Left kidney (tissue), 8 donors: ENCODE measurements at places on chromosomes 2 and 18. TPM values are rescaled to one million over a fixed set of nuclear protein-coding genes. Genes with fewer than 3 reads are reported as not detected.

KCNE4 gene
- 16.9 TPM for polyA plus RNA-seq

HNMT gene
- polyA plus RNA-seq, result 78.8 TPM

HRH4 gene
- 0.17 TPM for polyA plus RNA-seq

ATF2 gene
- 75.5 TPM for polyA plus RNA-seq

DPP4 gene
- 168 TPM for polyA plus RNA-seq

CRYBA2 gene
- not detected for polyA plus RNA-seq

CCDC93 gene
- 58.9 TPM for polyA plus RNA-seq

IL37 gene
- 0.40 TPM for polyA plus RNA-seq

DNA sequence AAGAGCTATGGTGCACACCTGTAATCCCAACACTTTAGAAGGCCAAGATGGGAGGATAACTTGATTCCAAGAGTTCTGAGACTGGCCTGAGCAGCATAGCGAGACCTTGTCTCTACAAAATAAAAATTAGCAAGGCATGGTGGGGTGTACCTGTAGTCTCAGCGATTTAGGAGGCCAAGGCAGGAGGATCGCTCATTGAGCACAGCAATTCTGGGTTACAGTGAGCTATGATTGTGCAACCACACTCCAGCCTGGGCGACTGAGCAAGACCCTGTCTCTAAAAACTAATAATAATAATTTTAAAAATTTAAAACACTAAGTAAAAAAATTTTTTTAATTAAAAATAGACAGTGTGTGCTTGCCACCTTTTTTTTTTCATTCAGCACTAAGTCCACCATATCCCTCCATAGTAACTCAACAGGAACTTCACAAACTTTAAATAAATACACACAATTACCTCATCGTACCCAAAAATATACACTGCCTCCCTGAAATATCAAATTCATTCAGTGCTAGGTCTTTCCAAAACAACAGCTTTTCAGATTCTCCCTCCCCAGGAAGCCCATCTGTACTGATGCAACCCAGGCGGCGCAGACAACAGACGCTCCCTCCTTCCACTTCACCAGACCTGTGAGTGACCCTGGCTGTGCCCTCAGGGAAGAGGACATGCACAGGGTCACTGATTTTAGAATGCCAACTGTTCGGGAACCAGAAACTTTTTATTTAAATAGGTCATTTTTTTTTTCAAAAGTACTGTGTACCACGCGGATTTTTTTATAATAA is 29.6 kb downstream of the FAM168B start:
- DNase-seq, result no peak

- DNase-seq, result no peak
These were observed 15.0 kb upstream of the FMNL2 start for GRCh38 chr2:152319822-152320570.

GRCh38 chr2:232653441-232653840 is 20.0 kb downstream of the EFHD1 start:
- no peak for DNase-seq

DNA sequence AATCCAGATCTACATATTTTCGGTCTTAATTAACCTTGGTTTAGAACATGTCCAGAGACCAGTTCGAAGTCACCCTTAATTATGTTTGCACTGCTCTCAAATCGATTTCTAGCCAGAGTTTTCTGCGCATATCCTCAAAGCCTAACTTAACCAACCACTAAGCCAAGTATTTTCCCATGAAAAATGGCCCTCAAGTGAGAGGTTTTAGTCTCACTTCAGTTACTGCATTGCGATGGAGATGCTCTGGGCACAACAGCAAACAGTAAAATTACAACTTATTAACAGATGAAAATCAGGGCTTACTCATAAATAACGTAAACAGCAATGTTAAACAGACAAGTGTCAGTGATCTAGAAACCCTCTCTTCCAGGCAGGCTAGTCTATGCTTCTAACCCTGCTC is 4.5 kb downstream of the RTN4 start:
- no peak for DNase-seq

DNA sequence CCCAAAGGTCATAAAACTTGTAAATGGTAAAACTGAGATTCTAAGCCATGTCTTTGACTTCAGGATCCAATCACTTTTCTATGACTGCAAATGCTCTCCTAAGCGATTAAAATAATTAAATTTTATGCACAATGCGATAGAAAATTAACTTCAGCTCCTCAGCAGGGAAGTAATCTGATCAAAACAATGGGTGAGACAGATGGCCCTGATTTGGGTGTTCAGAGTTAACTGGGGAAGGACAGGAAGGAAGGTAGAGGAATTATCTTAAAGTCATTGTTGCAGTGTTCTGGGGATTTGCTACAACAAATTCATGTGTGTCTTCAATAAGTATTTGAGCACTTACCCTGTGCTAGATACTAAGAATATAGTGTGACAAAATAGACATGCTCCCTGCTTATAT is 446.0 kb upstream of the MEX3C start:
- DNase-seq, result no peak

DNA sequence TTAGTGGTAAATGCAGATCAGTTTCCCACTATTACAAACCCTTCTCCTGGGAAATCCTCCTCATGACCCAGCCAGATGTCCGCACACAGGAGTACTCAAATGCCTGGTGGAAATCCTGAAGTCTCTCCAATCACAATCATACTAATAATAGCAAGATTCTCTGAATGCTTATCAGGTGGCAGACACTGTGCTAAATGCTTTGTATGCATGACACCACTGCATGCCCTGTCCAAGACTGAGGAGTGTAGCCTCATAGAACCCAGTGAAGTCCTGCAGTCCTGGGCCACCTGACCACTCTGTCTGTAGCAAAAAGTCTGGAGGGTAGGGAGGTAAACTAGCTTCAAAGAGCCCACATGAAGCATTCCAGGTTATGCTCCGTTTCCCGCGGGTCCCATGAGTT is 434.8 kb upstream of the CHST9 start:
- no peak for DNase-seq

GRCh38 chr2:234061624-234062257 is 11.2 kb downstream of the SPP2 start:
- DNase-seq, result no peak

DNA sequence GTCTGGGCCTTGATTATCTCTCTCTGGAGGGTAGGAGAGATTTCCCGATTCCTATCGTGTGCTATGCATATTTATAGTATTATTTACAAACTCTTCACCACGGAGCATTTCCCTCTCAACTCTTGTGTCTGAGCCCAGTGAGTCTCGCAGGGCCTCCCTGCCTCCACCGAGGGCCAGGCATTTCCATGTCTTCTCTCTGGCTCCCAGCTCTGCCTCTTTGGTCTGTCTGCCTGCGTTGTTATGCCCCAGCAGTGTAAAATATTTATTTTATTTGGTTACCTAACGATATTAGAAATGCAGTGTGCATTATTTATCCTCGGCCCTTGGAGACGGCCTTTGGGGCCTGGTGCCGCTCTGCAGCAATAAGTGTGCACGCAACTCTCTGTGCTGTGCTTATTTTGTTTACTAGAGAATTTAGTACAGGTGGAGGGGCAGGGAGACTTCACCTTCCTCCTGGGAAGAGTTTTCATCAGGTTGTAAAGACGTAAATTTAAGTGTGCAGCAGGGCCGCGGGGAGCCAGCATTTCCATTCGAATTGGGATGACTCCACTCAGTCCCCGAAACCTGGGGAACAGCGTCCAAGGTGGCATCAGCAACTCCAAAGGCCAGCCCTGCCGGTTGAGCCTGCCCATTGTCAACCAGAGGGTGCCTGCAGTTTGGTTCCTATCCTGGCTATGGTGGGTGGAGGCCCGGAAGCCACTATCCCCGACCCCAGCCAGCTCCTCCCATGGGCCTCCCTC is 100.2 kb downstream of the PTGR3 start:
- DNase-seq, result no peak

GRCh38 chr2:153971250-153971649 is 99.5 kb downstream of the GALNT13 start:
- no peak for DNase-seq

GRCh38 chr2:237202288-237203030 is 116.8 kb downstream of the COPS8 start:
- no peak for DNase-seq

GRCh38 chr2:27191070-27191829 is 20.6 kb upstream of the ATRAID start:
- peak; percentile 60 for DNase-seq

DNA sequence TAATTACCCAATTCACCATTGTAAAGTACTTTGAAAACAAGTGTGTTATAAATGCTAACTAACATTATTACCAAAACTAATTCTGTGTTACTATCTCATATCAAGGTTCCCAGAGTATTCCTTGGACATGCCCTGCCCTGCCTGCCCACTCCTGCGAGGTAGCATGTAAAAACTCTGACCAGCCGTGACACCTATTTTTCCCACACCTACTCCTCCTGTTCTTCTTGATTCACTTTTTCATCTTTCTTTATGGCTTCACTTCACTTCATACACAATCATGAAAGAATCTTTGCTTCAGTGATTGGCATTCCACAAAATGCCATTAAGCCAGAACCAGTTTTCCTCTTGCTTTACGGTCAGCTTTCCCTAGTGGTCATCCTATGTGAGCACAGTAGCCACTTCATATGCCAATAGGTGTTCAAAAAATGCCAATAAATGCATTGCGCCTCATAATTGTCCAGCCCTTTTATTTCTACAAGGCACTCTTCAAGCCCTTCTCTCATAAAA is 42.6 kb upstream of the SETBP1 start:
- DNase-seq, result no peak

DNA sequence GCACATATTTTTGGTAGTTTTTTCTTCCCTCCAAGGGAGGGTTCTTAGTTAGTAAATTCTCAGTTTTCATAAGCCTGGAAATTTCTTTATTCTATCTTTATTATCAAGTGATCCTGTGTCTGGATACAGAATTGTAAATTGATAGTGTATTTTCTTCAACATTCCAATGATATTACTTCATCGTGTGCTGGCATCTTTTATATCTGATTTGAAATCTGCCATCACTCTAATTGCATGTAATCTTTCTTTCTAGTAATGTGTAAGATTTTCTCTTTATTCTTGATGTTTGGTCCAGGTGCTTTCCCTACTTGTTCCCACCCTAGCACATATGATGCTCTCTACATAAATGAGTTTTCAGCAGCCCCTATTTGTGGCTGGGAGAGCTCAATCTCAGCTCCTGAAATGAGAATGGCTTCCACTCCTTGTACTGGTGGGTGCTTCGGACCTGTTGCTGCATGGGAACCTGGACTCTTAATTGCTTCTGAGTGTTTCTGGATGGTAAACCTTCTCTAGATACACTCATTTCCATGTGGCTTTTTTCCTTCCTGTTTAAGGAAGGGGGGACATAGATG is 102.7 kb downstream of the SMIM21 start:
- DNase-seq, result no peak

DNA sequence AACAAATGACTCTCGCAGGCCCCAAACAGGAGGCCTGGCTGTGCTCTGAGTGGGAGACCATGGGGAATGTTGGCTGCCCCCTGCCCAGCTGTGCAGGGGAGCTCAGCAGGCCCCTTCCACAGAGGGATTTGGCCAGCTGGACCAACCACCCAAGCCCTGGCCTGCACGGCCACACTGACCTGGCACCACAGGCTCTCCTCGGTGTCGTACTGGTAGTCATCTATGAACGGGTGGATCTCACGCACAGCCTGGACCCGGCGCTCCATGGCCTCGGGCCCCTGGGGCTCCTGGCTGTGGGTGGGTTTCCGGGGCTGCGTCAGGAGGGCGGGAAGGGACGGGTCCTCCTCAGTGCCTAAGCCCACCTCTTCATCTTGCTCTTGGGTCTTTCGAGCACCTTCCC is 74.5 kb downstream of the POLR1A start:
- no peak for DNase-seq

- no peak for DNase-seq
These were observed 52.9 kb downstream of the PPP1R1C start for GRCh38 chr2:182038576-182038975.

GRCh38 chr18:61870151-61870550 is 22.7 kb downstream of the RNF152 start:
- peak; percentile 37 for DNase-seq

- peak; percentile 36 for DNase-seq
These were observed 7.5 kb downstream of the COPS8 start for GRCh38 chr2:237092920-237093781.

- DNase-seq, result no peak
These were observed 131.3 kb downstream of the PIK3C3 start for GRCh38 chr18:42086288-42086687.

GRCh38 chr2:4900861-4901770 is 791.1 kb upstream of the SOX11 start:
- DNase-seq, result no peak

DNA sequence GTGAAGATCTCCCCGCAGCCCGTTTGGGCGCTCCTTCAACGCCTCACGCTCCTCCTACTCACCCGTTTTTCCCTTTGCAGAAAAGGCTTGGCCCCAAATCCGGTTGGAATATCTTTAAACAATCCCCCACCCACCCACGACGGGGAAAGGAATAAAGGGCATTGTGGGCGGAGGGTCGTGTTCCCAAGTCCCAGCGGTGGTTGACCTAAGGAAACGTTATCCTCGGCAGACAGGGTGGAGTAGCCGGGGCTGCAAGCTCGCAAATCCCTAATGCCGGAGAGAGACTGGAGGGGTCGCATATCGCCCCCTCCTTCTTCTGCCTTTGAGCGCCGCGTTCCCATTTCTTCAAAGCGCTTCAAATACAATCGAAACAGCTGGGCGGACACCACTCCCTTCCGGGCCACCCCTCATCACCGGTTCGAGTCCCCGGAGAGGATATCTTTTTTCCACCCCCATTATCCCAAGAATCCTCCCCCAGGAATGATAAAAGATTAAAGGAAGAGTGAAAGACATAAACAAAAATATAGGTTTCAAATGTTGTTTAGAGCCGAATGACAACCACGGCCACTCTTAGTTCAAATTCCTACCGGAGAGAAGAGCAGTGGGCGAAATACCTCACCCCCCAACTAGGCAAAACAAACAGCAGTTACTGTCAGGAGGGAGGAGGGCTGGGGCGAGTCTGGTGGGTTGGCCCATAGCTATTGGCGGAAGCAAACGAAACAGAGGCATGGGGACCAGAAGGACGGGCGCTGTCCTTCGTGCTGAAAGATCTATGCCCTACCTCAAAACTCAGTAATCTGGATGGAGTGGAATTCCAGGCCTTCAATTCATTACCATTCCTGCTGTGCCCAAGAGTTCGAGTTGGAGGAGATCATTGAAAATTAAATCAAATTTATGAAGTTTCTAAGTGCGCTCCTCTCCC is 2.8 kb upstream of the GAD1 start:
- peak; percentile 88 for DNase-seq

GRCh38 chr2:237096911-237097310 is 11.2 kb downstream of the COPS8 start:
- DNase-seq, result no peak

DNA sequence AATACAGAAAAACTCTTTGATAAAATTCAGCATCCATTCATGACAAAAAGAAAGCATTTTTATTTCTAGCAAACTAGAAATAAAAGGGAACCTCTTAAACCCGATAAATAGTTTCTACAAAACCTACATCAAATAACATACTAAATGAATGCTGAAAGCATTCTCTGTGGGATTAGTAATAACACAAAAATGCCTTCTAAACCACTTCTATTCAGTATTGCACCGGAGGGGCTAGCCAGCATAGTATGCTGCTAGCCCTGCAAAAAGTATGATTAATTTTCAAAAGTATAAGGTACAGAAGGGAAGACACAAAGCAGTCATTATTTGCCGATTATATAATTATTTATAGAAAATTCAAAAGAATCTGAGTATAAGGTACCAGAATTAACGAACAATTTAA is 145.2 kb downstream of the DTNB start:
- no peak for DNase-seq
